ENCODE measurements at places on chromosomes 11 and 22.

- DNase-seq: peak; percentile 93
These were observed 2.9 kb downstream of the ALDH3B1 start for GRCh38 chr11:68012843-68013610.

GRCh38 chr22:43722444-43722843, 89.7 kb downstream of the EFCAB6 start:
- no peak for DNase-seq

DNA sequence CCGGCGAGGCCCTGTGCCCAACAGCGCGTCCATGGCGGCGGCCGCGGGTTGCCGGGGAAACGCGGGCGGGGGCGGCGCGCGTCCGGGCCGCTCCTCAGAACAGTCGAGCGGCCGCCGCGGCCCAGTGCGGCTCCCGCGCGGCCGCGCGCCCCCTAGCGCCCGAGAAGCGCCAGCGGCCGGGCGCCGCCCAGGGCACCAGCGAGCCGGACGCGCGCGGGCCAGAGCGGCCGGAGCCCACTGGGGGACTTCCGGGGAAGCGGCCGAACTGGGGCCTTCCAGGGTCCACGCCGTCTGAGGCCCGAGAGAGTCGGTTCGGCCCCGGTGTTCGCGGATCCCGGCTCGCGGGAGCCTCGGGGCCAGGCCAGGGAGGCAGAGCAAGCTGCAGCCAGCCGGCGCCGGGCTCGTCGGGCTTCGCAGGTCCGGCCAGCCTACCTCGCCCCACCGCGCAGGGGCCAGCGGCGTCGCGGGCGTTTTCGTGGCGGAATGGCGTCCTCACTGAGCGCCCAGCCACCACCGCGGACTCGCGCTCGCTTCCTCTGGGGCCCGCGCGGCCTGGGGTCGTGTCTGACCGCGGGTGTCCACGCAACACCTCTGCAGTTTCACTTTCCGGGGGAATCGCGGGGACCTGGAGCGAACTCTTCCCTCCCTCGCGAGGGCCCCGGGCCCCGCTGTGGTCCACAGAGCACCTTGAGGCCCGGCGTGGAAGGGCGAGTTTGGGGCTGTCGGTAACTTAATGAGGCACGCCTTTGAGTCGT, at the start of gene DENND6B:
Gene DENND6B (minus strand): TSS at position 57 of the 755 bp plus-strand sequence. CDS start 24 bp downstream, at position 33.
- DNase-seq: peak; percentile 87

DNA sequence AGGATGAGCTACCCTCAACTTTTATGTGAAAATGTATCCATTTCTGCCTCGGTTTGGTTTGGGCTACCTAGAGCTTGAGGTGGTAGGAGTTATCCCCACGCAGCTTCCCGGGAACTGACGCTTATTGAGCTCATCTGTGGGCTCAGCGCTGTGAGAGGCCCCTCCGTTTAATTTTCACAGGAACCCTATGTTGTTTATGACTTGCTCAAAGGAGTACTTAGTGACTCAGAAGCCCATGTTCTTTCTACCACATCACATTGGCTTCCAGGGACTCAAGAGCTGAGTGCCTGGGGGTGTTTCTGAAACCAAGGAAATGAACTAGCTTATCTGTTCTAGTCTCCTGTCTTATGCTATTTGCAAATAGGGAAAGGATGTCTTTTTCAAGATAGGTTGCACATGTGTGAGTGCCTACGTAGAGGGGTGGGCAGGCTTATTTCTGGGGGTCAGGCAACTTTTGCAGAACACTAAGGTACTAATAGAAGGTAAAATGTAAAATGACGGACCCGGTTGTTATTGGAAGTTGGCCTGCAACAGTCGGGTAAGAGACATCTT, 40.5 kb downstream of the MICAL2 start:
- DNase-seq: no peak

DNA sequence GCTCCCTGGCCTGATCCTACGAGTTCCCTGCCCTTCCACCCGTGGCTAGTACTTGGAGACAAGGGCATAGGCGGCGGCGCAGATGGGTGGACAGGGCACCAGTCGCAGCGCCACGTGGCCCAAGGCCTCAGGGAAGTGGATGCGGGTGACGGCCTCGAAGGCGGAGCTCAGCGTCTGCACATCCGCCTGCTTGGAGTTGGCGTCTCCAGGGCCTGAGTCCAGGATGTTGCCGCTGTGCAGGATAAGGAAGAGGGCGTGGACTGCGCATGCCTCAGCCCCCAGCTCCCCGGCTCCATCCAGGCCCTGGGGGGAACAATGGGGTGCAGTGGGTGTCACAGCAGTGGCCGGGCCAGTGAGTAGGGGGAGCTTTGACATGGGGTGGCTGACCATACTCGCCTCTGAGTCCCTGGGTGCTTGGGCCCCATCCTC, 6.6 kb downstream of the PITPNM1 start:
- DNase-seq: no peak

DNA sequence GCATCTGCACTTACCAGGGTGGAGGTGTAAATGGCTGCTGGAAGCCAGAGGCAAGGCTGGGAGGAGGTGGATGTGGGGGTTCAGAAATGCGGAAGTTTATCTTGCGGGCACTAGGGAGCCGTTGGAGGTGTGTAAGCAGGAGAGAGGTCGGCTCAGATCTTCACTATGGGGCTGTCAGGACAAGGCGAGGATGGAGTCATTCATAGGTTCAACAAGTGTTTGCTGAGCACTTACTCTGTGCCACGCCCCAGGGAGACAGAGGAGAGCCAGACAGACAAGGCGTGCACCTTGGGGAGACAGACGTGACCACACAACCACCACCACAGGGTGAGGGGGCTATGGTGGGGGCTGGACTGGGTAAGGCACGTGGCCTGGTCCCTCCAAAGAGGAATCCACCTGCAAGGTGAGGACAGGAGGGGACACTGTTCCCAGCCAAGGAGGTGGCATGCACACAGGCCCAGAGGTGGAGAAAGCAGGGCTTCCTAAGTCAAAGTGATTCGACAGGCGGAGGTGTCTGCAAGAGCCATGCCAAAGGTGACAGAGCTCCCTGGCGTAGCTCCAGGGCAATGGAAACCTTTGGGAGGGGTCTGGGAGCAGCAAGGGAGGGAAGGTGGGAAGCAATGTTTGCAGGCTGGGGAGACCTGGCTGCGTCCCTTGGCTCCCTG, 30.8 kb upstream of the TCF20 start:
- no peak for DNase-seq

- DNase-seq: peak; percentile 62
These were observed 7.8 kb downstream of the LARGE2 start for GRCh38 chr11:45930031-45930794.

DNA sequence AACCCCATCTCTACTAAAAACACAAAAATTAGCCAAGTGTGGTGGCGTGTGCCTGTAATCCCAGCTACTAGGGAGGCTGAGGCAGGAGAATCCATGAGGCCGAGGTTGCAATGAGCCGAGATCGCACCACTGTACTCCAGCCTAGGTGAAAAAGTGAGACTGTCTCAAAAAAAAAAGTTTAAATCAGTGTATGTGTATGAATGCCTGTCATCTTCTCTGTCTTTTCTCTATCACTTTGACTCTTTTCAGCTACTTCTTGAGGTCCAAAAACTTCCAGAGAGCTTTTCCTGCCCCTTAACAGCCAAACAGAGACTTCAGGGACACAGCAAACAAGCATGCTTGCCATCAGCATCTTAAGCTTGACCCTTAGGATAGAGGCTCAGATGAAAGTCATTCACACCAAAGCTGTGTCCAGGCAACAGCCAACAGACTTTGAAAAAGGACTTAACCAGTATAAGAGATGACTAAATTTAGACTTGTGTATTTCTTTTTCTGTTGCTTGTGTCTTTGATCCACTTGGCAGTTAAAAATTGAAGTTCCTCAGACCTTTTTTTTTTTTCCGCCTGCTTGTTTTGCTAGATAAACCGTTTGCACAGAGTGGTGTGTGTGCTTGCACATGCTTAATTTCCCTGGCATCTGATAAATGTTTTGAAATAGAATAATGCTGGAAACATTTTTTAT, 151.9 kb downstream of the DBX1 start:
- DNase-seq: no peak

Data from coronary artery (tissue), 2 donors.